T-helper 1 cell (primary cell): ENCODE measurements at places on chromosomes 4 and X.

DNA sequence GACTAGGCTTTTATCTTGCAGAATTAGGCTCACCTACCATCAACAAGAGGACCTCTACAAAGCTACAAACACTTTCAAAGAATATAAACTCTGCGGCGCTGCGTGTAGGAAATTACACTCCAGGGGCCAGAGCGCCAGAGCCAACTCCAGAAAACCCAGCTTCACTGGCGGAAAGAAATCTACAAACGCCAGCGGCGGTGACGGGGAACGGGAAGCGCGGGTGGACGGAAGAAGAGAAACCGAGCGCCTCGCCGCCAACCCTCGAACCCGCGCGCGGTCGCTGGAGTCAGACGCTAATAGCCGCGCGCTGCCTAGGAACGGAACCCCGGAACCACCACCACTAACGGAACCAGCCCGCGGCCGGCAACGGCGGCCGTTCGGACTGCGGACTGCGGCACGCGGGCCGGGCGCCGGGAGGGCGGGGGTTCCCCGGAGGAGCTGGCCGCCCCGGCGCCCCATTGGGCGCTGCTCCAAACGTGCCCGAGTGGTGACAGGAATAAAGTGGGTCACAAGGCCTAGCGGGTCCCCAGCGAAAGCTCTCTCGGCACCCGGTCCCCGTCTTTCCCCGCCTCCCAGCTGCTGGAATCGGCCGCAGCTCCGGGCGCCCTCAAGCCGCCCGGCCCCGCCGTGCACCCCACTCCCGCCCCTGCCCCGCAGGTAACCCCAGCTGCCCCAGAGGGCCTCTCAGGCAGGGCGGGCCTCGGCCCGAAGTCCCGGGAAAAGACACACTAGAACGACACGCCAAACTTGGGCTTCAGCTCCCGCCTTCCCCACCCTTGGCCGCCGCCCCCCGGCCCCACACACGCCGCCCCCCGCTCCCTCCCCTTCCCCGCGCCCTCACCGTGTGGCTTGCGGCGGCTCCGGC is 836 bp downstream of the CLOCK start:
- peak; percentile 46 for DNase-seq

- DNase-seq = no peak
These were observed 539.6 kb downstream of the PDHA2 start for GRCh38 chr4:96379524-96379923.

DNA sequence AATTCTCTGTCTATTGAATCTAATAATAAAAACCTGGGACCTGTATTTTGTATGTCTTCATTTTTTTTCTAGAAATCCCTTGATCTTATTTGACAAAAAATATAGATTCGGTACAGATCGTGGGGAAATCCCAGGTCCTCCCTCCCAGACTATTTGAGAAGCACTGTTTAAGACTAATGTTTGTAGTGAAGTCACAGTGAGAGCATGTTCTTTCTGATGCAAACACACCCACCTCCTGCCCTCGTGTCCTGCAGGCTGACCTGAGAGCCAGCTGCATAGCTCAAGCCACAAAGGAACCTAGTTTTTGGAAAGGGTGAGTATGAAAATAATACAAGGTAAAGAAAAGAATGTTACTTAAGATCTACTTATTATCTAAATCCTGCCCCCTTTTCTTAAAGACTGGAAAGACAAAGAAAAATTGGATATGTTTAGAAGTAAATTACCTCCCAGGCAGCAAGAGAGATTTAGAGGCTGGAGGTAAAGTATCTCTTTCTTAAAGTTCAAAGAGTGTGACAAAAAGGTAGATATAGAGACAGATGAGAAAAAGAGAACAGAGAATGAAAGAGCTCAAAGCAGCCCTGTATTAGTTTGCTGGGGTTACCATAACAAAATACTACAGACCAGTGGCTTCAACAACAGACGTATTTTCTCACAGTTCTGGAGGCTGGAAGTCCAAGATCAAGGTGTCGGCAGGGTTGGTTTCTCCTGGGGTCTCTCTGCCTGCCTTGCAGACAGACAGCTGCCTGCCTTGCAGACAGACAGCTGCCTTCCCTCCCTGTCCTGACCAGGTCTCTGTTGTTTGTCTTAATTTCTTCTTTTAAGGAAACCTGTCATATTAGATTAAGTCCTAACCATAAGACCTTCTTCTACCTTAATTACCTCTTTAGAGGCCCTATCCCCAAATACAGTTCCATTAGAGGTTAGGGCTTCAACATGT is 20.4 kb upstream of the DCTD start:
- DNase-seq = no peak

GRCh38 chrX:149841929-149842328 is 39.1 kb upstream of the MAGEA8 start:
- DNase-seq = no peak

- no peak for DNase-seq
These were observed 71.4 kb upstream of the STIM2 start for GRCh38 chr4:26789208-26789607.

- no peak for DNase-seq
These were observed 336.4 kb downstream of the ARHGAP10 start for GRCh38 chr4:148068065-148068911.

DNA sequence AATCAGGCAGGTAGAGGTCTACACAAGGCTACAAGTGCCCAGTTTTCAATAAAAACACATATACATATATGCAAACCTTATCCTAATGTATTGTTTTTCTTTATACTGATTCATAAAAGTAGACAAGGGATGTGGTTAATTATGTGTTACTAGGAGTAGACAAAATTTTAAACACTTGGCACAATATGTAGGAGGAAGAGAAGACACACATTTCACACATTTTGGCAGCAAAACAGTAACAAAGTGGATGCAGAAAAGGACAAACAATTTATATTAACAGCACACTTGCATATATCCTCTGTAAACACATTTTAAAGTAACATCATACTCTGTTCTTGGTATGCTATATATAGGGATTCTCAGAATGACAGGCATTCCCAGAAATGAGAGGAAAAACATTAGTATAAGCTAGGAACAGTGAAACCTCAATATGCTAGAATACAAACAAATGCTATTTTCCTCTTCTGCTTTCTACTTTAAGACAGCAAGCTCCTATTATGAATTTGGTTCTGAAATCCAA is 63.8 kb downstream of the GPRIN3 start:
- DNase-seq = no peak

GRCh38 chrX:112851806-112852205 is 11.2 kb upstream of the AMOT start:
- no peak for DNase-seq

DNA sequence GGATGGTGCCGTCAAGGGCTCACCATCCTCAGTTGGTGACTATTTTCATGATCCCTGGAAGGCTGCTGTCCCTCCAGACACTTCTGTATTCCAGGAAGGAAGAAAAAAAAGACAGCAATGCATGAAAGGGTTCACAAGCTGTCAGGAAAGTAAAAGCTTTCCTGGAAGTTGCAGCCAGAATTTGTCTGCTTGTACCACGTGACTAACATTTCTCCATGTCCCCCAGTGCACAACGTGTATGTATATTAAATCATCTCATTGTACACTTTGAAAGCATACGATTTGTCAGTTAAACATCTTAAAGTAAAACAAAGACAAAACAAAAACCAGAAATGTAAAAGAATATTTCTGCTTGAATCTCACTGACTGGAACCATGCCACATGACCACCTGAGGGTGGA is 127.4 kb upstream of the CLNK start:
- DNase-seq = no peak

DNA sequence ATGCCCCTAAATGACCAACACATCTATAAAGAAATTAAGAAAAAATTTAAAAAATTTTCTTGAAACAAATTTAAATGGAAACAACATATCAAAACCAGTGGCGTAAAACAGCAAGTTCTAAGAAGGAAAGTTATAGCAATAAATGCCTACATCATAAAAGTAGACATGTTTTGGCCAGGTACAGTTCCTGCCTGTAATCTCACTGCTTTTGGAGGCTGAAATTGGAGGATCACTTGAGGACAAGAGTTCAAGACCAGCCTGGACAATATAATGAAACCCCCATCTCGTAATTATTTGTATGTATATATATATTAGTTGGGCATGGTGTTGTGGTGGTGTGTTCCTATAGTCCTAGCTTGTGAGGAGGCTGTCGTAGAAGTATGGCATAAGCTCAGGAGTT is 672.4 kb upstream of the GRID2 start:
- no peak for DNase-seq

- DNase-seq = no peak
These were observed 51.5 kb downstream of the SLC2A9 start for GRCh38 chr4:9969526-9970398.

DNA sequence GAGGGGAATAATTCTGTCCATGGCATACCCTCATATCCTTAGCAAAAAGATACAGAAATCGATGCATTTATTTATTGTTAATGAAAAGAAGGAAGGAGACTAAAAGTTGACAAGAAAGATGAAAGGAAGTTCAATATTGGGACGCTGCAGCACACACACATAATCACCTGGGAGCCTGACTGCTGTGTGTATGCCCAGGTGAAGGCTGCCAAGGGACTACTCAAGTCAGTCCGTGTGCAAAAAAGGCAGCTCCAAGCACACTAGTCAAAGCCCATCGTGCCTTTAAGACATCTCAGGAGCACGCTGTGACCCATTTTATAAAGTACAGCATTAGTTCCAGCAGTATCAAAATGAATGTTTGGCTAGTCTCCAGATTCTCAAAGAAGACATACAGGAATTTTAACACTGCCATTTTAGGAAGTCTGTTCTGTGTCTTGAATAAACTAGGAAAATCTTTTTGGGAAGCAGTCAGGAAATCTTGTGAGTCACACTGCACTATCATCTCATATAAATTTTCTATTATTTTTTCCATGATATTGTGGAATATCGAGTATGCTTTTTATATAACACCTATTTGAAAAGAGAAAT is 363.9 kb downstream of the GASK1B start:
- DNase-seq = no peak

DNA sequence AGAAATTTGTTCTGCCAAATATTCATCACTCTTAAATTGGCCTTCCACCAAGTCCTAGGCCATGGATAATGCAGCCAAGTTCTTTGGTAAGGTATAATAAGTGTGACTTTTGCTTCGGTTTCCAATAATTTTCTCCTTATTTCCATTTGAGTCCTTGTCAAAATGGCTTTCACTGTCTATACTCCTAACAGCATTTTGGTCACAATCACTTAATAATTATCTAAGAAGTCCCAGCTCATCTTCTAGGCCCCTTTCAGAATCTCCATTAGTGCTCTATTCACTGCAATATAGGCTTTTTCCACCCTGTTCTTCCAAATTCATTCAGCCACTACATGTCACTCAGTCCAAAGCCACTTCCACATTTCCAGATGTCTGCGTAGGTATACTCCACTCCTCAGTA is 51.0 kb upstream of the SPIN4 start:
- DNase-seq = no peak

- no peak for DNase-seq
These were observed 171.8 kb upstream of the TTC29 start for GRCh38 chr4:147117431-147117830.

DNA sequence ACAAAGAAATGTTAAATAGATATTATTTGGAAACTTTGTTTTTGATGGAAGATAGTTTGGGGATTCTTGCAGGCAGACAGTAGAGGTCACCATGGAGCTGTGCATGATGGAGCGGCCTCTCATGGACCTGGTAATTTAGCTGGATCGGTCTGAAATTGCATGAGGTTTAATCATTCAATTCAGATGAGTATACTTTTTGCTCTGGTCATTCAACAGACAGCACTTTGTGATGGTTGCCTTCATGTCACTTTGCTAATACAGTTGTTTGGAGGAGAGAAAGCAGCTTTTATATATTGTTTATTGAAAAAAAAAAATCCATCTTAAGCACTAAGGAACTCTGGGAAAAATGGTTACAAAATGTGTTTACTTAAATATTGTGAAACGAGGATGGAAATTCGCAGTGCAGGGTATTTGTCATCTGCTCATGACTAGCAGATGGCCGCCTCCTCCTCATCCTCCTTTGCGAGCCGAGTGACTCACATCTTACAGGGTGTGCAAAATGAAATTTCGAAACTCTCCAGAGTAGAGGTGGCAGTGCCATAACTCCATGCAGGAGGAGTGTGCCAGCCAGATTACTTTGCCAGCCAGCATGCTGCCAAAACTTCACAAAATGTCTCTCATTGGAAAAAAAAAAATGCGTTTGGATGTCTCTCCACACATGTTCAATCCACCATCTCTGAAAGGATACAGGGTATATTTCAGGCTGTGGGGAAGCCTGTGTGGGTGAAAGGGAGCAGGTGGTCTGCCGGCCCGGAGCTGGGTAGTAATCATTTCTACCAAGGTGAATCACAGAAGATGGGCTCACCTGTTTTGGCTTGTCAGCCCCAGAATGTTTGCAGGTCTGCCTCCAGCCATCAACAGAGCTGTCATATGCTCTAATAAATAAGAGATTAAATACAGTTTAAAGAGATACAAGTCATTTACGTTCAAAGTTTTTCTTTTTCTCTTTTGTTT is 314.9 kb upstream of the DIPK2B start:
- peak; percentile 42 for DNase-seq

DNA sequence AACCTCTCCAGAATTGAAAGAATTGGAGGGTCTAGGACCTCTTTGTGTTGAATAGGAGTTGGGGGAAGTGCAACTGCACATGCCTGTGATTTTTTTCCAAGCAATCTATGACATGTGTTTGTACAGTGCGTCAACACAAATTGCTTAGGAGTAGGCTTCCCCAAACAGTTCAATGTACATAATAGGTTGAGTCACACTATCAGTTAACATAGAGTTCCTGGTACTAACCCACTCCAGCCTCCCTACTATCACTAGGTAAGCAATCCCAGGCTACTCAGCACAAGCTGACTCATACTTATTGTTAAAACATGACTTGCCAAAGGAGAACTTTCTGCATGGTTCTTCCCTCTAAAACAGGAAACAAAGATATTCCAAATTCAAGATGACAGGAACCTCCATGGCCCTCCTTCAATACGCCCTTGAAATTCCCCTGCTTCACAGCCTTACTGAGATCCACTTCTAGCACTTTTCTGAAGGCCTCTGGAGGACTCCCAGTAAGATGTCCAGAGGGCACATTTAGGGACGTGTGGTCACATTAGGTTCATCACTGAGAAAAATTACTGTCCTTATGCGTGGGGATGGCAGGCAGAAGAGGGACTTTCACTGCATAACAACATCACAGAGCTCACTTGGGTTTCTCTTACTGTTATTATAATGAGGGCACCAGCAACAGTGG is 8.4 kb upstream of the VSIG1 start:
- no peak for DNase-seq

GRCh38 chr4:108596344-108596743 is 24.0 kb upstream of the RPL34 start:
- no peak for DNase-seq

- DNase-seq = no peak
These were observed 48.3 kb downstream of the RAI2 start for GRCh38 chrX:17812763-17813162.

- no peak for DNase-seq
These were observed 36.2 kb downstream of the DCX start for GRCh38 chrX:111375747-111376146.

- DNase-seq = no peak
These were observed 23.1 kb upstream of the NAP1L5 start for GRCh38 chr4:88720451-88721428.

- no peak for DNase-seq
These were observed 74.5 kb downstream of the QDPR start for GRCh38 chr4:17437396-17437795.
